ENCODE measurements at places on chromosomes 11 and 22.

- DNase-seq = no peak
Observed at GRCh38 chr11:32105871-32106560, 15.1 kb downstream of the RCN1 start.

DNA sequence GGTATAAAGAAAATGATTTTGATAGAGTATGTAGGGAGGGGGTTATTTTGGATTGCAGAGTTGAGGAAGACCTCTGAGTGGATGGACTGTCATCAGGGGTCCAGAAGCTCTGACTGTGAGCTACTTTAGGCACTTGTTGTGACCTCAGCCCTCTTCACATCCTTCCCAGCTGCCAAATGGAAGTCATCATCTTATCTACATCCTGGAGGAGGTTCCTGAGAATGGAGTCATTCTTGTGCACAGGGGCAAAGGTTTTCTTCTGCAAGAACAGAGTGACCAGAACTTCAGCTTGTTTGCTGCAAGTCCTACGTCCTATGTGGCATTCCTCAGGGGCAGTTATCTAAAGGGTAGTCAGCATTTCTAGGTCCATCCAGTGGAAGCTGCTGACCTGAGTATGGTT is 393.8 kb downstream of the AASDHPPT start:
- no peak for DNase-seq

DNA sequence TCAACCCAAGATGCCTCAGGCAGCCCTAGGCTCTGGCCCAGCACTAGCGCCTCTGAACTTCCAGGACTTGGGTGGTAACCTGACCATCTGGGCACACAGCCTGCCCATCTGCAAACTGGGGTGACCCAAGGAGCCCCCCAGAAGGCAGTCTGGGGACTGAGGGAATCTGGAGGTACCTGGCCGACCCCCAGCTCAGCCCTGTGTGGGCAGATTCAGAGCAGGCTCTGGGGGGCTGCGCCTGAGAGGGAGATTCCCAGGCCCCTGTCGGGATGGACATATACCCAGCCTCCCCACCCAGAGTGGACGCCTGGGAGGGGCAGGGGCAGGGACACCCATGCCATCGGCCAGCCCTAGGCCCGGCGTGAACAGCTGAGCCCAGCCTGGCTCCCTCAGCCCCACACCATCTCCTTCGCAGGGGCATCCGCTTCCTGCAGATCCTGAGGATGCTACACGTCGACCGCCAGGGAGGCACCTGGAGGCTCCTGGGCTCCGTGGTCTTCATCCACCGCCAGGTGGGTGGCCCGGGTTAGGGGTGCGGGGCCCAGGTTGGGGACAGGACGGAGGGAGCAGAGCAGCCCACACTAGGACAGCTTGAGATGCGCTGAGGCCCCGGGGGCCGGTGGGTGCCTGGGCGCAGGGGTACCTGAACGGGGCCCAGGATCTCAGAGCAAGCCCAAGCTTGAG is 126.9 kb downstream of the KCNQ1 start:
- no peak for DNase-seq

GRCh38 chr11:1202776-1203504 is 19.9 kb upstream of the MUC5B start:
- peak; percentile 66 for DNase-seq

DNA sequence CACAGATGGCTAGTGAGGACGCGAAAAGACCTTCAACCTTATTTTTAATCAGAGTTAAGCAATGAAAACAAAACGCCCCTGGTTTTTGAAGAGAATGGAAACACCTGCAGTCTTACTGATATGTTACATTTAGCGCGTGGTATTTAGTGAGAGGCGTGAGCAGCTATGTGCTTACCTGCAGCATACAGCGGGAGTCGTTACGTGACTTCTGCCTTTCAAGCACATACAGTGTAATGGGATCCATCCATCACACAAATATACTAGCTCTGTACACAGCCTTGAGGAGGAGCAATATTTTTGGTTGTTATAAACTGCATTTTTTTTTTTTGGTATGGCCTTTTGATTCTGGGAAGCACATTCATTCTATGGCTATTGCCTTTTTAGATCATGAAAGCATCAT is 5.5 kb downstream of the KRTAP5-2 start:
- no peak for DNase-seq

GRCh38 chr22:44888491-44889254 is 121.1 kb downstream of the PHF21B start:
- DNase-seq = no peak

- no peak for DNase-seq
Observed at GRCh38 chr11:32006799-32007388, 84.0 kb upstream of the RCN1 start.

DNA sequence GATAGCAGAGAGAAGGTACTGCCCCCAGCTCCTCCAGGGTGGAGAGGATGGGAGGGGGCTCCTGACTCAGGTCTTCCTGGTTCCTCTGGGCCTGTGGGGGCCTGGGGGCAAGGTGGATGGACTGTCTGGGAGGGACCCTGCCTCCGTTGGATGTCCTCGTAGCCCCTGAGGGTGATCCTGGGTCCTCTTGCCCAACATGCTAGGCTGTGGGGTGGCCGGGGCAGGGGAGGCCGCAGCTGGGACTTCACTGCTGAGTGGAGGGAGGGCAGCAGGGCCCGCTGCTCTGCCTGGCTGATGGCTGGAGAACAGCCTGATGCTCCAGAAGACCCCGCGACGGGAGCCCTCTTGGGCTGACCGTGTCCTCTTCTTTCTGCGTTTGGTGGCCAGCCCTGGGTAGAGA is 13.4 kb downstream of the FRMD8 start:
- DNase-seq = no peak

GRCh38 chr22:43345761-43346301 is 2.7 kb upstream of the SCUBE1 start:
- DNase-seq = no peak

DNA sequence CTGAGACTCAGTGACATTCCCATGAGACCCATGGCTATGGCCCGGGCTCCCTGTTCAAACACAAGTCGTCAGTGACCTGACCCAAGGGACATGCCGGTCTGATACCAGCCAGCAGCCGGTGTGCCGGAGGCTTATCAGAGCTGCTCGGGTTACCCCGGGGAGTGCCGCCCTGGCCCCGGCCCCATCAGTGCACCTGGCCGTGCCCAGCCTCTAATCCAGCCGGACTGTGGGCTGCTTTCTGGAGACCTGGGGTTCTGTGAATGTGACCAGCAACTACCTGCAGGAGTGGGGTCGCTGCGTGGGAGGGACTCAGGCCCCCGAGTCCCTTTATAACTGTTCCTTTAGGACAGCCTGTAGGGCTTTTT is 52.7 kb downstream of the LINC01488 start:
- DNase-seq = no peak

- DNase-seq = no peak
Observed at GRCh38 chr22:31583861-31584485, 78.0 kb downstream of the PISD start.

GRCh38 chr11:1459219-1459575 is 27.4 kb downstream of the MOB2 start:
- no peak for DNase-seq

DNA sequence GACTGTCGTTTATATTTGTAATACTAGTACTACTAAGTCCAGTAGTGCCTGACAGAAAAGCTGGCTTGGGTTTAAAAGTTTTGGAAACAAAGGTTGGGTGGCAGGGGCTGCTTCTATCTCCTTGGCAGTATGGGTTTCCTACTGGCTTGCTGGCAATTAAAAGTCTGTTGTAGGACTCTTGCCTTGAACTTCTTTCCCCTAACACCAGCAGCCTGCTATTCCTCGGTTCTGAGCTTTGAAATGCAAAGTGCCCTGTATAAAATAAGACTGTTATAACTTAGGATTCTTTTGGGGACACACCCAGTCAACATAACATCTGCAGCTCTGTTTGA is 1.3 kb downstream of the RNF169 start:
- no peak for DNase-seq

DNA sequence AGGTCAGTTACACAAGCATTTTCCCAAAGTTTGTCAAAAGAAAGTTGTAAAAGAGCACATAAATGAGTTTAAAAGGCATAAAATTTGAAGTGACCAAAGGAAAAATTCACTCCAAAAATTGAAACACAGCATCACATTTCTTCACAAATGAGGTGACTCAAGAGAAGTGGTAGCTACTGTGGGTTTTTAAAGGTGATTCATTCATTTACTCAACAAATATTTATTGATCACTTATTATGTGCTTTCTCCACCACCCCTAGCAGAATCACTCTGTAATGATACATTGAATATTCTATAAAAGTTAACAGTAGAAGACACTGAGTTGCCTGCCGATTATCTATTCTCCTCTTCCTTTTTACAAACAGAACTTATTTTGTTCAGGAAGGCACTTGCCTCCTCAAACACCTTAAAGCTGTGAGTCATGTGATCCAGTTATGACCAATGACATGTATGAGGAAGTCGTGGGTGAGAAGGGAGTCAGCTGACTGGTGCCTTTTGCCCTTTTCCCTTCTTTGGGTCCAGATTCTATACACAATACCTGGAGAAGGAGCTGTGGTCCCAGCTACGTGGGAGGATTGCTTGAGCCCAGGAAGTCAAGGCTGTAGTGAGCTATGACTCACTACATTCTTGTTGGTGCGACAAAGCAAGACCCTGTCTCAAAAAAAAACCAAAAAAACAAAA is 67.7 kb upstream of the CLNS1A start:
- DNase-seq = no peak

- DNase-seq = no peak
Observed at GRCh38 chr11:99795999-99796398, 775.2 kb downstream of the CNTN5 start.

DNA sequence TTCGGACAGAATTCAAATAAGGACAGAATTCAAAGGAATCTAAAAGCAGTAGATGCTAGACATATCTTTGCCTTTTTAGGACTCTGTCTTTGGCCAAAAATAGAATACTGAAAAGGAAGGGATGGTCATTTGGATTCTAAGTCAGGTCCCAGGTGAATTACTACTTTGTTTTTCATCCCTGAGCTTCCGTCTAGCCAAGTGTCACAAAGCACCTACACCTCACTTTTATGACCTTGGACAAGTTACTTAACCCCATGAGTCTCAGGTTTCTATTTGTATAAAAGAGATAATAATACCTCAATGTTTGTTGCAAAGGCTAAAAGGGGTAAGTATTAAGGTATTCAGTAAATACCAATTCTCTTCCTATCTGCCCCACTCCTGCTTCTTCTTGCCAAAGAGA is 7.3 kb downstream of the KIF18A start:
- no peak for DNase-seq

GRCh38 chr11:65126624-65127274 is 4.6 kb downstream of the MRPL49 start:
- DNase-seq = no peak

GRCh38 chr22:34620832-34621231 is 445.1 kb upstream of the ISX start:
- no peak for DNase-seq

GRCh38 chr22:22576244-22576988 is 17.4 kb upstream of the PRAME start:
- DNase-seq = peak; percentile 38

DNA sequence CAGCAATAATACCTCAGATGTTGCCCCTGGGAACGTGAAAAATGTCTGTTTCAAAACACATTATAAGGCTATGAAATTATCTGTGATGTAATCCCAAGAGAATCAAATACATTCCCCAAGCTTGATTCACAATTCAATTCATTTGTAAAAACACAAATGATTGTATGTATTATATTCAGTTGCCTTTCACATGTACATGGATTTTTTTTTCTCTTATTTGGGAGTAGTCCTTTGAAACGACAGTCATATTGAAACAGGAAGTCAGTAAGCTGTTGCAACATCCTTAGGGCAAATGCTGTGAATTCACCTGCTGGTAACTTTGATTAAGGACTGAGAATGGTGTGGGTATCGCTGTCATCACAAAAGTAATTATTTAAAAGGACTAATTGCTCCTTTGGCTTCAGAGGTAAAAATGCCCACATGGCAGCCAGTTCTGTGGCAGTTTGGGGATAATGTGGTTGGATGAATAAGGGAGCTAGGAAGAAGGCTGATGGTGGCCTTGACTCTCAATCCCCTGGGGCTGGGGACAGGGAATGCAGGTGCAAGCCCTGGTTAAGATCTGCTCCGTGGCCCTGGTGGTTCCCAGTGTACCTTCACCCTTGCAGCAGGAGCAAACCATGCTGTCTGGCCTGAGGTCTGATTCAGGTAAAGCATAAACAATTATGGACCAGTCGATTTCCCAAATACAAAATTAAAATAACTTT is 13.2 kb downstream of the EHF start:
- DNase-seq = no peak

DNA sequence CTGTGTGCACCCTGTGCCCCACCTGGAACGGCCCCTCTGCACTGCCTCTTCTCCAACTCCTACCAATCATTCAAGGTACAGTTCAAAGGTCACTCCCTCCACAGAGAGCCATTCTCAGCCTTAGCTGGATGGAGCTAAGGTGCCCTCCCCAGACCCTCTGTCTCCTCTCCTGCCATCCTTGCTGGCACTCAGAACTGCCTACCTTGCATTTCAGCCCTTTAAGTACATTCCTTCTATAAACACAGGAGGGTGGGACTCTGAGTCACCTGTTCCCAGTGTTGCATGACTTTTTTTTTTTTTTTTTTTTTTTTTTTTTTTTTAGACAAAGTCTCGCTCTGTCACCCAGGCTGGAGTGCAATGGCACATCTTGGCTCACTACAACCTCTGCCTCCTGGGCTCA is 8.6 kb downstream of the TTLL1 start:
- no peak for DNase-seq

- no peak for DNase-seq
Observed at GRCh38 chr11:107593951-107594350, 3.0 kb downstream of the ELMOD1 start.

DNA sequence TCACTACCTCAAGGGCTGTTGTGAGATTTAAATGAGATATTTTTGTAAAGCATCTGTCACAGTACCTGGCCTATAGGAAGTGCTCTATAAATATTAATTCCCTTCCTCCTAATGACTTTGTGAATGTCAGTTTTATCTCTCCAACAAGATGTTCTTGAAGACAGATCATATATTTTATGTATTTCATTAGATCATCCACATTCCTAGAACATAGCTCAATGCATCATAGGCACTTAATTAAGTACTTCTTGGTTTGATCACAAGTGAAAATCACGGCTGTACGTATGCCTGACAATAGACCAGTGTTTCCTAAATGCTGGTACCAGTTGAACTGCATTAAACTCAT is 49.9 kb downstream of the RAB30 start:
- no peak for DNase-seq

GRCh38 chr11:107266455-107266854 is 191.2 kb downstream of the CWF19L2 start:
- DNase-seq = no peak

DNA sequence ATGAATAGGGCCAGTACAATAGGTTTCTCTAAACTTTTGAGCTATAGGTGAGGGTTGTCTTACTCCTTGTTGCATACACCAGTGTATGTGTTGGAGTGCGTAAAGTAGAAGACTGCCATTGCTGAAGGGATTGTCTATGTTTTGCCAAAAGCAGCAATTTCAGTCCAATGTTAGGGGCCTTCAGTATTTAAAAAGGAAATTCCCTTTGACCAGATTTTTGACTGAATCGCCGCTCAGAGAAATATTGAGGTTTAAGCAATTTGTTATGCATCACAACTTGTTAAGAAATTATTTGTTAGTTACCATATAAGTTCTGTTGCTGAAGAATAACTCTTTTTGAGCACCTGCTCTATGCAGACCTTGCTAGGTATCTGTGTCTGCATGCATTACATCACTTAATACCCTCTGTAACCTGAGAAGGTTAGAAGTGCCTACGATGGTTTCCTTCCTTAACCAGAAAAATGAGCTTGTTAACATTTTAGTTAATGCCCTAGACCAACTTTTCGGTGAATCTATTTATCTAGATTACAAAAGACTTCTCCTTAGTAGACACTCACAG is 33.9 kb downstream of the MMP20 start:
- DNase-seq = no peak

- DNase-seq = no peak
Observed at GRCh38 chr11:128925250-128925600, 17.4 kb downstream of the TP53AIP1 start.
